ENCODE measurements at places on chromosomes 2 and 18. TPM values are rescaled to one million over a fixed set of nuclear protein-coding genes. Genes with fewer than 3 reads are reported as not detected.
A peak's percentile ranks its signal among the peaks of the same experiment; 100 is the strongest.

- no peaks in the 10 kb centered on the region for H3K36me3 ChIP-seq
- DNase-seq = no peak
- no peak overlapping the region for H3K4me3 ChIP-seq
- H3K4me1 ChIP-seq = peaks cover 7% of the 10 kb centered on the region
- H3K27me3 ChIP-seq = no peaks in the 10 kb centered on the region
Observed at GRCh38 chr2:240351826-240352426, 83.5 kb upstream of the GPC1 start.

- no peak overlapping the region for H3K4me3 ChIP-seq
- H3K27me3 ChIP-seq = no peaks in the 10 kb centered on the region
- H3K36me3 ChIP-seq = no peaks in the 10 kb centered on the region
- H3K4me1 ChIP-seq = no peaks in the 10 kb centered on the region
- DNase-seq = no peak
Observed at GRCh38 chr2:112877423-112877822, 33.5 kb upstream of the IL37 start.

The NBEAL1 gene
- 4.1 TPM for polyA plus RNA-seq

DNA sequence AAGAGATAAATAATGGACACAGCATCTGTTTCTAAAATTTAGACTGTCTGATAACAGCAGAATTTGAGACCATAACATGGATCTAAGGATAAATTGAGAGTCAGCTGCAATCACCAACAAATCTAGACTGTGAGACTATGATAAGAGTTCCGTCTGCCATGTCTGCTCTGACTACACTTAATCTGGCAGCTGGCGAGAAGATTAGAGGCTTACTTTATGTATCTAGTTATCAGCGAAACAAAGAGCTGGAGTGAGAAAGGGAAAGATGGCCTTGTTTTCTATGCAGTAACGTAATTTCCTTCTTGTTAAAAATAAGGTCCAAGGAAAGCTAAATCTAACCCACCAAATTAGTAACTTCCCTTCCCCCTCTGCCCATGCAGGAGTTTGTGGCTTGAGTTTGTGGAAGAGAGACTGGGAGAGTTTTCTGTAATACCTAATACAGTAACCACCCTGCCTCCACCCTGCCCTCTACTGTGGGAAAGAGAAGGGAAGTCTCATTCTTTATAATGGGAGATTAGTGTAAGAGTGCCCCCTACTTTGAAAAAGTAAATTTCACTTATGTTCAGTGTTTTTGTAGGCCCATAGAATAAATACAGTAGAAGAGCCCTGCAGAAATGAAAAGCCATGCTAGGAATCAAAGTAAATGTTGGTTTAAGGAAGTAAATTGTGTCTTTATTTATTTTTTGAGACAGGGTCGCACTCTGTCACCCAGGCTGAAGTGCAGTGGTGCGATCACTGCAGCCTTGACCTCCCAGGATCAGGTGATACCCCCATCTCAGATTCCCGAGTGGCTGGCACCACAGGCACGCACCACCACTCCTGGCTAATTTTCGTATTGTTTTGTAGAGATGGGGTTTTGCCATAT is 27.5 kb downstream of the EML4 start:
- peak; percentile 61 for DNase-seq
- H3K36me3 ChIP-seq = no peaks in the 10 kb centered on the region
- H3K27ac ChIP-seq = peak overlapping the region; percentile 49
- H3K4me1 ChIP-seq = peaks cover 6% of the 10 kb centered on the region
- H3K4me3 ChIP-seq = no peak overlapping the region
- no peaks in the 10 kb centered on the region for H3K27me3 ChIP-seq

The TSPYL6 gene
- polyA plus RNA-seq = 0.22 TPM

The PRKAG3 gene
- 0.03 TPM for polyA plus RNA-seq

DNA sequence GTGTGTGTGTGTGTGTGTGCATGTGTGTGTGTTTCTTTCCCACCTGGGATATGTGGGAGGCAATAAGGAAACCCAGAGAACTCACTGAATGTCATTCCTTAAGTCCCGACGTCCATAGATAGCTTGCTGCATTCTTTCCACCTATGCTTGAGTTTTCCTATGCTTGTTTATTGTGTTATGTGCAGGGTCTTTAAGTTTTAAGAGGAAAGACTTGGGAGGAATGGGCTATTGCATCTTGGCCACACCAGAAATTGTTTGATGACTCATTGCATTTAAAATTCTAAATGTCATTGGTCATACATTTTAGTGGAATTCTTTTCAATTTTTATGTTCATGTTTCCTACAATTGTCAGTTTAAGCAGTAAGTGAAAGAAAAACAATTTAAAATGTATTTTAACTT is 33.7 kb downstream of the STARD6 start:
- no peak overlapping the region for H3K4me3 ChIP-seq
- no peak for DNase-seq
- H3K36me3 ChIP-seq = no peaks in the 10 kb centered on the region
- H3K27ac ChIP-seq = no peak overlapping the region
- H3K27me3 ChIP-seq = no peaks in the 10 kb centered on the region

The LIMS3 gene
- 1.0 TPM for polyA plus RNA-seq

All from heart right ventricle (tissue), 16 donors.